ENCODE measurements at places on chromosomes 6 and 20.

GRCh38 chr20:63264519-63264918 is 8.1 kb upstream of the ARFGAP1 start:
- DNase-seq = no peak

GRCh38 chr6:2641044-2641725 is 109.5 kb downstream of the MYLK4 start:
- no peak for DNase-seq

- DNase-seq = peak; percentile 19
Observed at GRCh38 chr6:132259070-132259469, 142.2 kb downstream of the MOXD1 start.

GRCh38 chr6:133631421-133631820 is 257.5 kb upstream of the TCF21 start:
- no peak for DNase-seq

GRCh38 chr6:104699593-104700329 is 160.0 kb downstream of the HACE1 start:
- no peak for DNase-seq
